ENCODE measurements at places on chromosomes 1 and 21.

DNA sequence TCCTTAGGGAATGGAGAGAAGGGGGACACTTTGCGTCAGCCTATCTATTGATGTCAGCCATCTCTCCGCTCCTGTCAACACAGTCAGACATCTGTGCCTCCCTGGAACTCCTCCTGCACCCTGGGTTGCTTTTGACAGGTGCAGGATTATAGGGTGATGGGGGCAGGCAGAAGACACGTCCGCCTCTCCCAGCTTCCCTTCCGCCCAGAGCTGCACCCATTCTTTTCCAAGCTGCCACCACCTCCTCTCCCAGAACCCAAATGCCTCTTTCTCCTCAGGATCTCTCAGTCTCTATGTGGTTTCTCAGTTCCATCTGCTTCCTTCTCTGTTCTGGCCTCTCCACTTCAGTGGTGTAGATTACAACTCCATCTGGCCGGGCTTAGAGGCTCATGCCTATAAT is 17.1 kb upstream of the KIF1B start:
- DNase-seq, result no peak

- DNase-seq, result no peak
These were observed 207.0 kb downstream of the TTLL7 start for GRCh38 chr1:83791821-83792437.

DNA sequence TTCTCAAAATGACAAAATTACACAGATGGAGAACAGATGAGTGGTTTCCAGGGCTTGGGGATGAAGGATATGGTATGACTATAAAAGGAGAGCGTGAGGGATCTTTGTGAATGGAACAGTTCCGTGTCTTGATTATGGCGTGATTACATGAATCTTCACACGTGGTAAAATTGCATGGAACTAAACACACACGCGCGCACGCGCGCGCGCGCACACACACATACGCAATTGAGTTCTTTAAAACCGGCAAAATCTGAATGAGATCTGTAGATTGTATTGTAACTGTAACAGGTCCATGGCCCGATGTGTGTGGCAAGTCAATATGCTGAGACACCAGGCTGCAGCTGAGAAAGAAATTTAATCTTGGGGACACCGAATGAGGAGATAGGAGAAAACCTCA is 11.1 kb upstream of the LRRN2 start:
- DNase-seq, result no peak

DNA sequence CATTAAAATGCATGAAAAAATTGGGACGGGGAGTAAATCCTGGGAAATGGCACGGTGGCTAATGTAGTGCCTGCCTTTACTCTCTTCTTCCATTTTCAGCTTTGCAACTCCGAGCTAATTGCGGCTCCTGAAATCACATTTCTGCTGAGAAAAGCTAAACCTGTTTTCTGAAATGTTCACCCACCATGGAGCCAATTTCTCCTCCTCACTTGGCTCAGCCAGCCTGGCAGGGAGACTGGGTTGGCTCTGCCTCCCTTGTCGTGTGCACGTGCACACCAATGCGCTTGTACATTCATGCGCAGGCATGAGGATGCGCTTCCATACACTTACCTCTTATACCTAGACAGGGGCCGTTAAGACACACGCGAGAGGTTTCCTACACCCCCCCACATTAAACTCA is 165.4 kb downstream of the PLXNA2 start:
- no peak for DNase-seq

DNA sequence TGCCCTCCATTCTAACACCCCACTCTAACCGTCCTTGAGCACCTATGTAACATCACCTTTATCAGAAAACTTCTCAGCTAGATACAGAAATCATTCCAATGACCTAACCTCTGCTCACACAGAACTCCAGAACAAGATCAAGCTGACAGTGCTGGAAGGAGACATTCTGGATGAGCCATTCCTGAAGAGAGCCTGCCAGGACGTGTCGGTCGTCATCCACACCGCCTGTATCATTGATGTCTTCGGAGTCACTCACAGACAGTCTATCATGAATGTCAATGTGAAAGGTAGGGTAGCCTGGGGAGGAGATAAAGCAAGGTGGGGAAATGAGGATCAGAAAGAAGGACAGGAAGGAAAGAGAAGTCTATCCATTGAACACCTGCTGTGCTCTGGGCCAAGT is 27.8 kb downstream of the HSD3B2 start:
- DNase-seq, result no peak
